ENCODE measurements at places on chromosomes 1 and 21.
A peak's percentile ranks its signal among the peaks of the same experiment; 100 is the strongest.

GRCh38 chr1:15734901-15735300 is 1.2 kb upstream of the SLC25A34 start:
- DNase-seq, result no peak

DNA sequence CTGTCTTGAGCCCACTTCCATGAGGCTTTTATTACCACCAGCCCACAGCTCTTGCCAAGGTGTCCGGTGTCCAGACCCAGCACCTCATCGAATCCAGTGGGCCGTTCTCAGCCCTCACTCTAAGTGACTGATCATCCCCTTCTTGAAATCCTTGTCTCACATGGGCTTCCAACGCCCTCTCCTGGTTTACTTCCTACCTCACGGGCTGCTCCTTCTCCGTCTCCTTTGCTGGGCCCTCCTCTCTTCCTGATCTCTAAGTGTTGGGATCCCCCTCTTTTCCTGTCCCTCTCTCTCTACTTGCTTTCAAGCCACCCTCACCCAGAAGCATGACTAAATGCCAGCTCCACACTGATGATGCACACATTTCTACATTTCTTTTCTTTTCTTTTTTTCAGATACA is 9.0 kb upstream of the RHBG start:
- DNase-seq, result no peak

GRCh38 chr1:206579747-206580437 is 32.4 kb downstream of the EIF2D start:
- DNase-seq, result no peak

DNA sequence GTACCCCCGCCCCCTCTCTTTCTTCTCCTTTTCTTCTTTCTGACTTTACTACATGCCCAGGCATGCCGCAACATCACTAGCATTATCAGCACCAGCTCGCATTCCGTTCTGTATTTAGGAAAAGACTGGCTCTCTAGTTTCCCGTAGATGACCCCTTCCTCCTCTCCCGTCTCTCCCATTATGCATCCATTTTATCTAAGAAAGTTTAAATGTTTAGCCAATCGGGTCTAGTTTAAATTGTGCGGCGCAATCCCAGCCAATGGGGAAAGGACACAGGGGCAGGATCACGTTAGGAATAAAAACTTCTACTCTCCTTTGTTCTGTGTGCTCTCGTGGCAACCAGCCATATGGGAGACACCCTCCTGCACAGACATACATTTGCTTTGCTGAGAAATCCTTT is 2.3 kb upstream of the KRTAP10-7 start:
- DNase-seq, result no peak

GRCh38 chr1:51576923-51577322 is 40.0 kb upstream of the OSBPL9 start:
- no peak for DNase-seq

GRCh38 chr1:151196292-151196800 is 2.0 kb upstream of the PIP5K1A start:
- DNase-seq, result no peak

GRCh38 chr1:40421431-40422384 is 28.6 kb upstream of the ZFP69B start:
- DNase-seq, result no peak

- no peak for DNase-seq
Observed at GRCh38 chr1:51506537-51506936, 12.5 kb downstream of the EPS15 start.

DNA sequence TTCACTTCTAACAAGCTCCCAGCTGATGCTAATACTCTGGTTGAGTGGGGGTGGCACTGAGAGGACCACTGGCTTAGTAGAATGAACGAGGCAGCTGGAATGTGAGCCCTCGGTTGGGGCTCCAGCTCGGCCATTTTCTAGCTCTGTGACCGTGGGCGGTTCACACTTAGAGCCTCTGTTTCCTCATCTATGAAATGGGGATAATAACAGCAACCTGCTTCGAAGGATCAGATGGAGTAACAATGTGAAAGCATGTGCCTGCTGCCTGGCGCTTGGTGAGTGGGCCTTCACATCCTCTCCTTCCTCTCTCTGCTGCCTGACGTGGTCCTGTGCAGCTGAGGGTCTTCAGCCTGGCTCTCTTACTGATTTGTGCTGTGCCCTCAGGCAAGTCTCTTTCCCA is 20.9 kb upstream of the TTC4 start:
- no peak for DNase-seq

DNA sequence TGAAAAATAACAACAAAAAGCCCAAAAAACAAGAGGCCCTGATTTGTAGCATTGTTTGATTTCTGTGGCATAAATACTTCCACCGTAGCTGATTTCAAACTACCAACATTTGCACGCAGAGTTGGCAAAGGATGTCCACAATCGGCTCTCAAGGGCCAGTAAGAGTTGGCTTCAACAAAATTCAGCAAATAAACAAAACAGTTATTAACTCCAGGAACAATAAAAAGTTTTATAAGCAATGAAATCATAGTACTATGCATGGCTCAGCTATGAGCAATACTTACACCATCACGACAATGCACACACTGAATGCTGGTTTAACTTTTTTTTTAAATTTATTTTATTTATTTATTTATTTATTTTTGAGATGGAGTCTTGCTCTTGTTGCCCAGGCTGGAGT is 8.7 kb upstream of the COX20 start:
- DNase-seq, result no peak

- peak; percentile 83 for DNase-seq
Observed at GRCh38 chr1:110605901-110606656, at the start of gene KCNA2. Gene KCNA2, minus strand, starts transcription at chr1:110606358. Its CDS starts 1,576 bp downstream, at chr1:110604782.

DNA sequence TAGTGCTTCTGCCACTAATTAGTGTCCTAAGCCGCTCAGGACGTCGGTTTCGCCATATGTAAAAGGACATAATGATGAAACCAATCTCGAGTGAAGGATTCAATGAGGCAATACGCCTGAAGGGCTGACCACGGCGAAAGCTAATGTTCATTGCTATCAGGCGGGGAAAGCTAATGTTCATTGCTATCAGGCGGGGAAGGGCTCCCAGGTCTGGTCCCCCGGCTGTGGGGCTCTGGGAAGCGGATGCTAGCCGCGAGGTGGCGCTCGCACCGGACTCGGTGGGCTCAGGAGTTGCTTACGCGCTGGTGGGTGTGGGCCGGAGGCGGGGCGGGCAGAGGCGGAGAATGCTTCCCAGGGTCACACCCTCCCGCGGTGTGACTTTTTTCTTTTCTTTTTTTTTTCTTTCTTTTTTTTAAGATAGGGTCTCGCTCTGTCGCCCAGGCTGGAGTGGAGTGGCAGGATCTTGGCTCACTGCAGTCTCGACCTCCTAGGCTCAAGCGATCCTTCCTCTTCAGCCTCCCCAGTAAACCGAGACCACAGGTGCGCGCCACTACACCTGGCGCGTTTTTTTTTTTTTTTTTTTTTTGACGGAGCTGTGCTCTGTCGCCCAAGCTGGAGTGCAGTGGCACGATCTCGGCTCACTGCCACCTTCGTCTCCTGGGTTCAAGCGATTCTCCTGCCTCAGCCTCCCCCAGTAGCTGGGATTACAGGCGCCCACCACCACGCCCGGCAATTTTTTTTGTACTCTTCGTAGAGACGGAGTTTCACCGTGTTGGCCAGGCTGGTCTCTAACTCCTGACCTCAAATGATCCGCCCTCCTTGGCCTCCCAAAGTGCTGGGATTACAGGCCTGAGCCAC is 1.1 kb upstream of the PEAR1 start:
- peak; percentile 85 for DNase-seq

DNA sequence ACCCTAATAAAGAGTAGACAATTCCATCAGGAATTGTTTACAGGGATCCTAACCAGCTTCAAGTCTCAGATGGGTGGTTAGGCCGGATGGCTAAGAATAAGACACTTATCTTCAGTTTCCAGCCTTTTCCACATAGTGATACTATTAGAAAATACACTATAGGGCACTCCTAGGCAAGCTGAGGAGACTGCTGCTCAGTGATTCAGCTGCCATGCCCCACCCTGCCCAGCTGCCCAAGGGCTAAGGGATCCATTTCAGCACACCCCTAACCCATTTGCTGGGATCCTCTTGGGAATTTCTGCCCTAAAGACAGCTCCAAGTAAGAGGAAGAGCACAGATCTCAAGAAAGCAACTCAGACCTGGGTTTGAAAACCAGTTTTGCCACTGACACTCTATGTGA is 31.9 kb downstream of the PLPP3 start:
- DNase-seq, result no peak

DNA sequence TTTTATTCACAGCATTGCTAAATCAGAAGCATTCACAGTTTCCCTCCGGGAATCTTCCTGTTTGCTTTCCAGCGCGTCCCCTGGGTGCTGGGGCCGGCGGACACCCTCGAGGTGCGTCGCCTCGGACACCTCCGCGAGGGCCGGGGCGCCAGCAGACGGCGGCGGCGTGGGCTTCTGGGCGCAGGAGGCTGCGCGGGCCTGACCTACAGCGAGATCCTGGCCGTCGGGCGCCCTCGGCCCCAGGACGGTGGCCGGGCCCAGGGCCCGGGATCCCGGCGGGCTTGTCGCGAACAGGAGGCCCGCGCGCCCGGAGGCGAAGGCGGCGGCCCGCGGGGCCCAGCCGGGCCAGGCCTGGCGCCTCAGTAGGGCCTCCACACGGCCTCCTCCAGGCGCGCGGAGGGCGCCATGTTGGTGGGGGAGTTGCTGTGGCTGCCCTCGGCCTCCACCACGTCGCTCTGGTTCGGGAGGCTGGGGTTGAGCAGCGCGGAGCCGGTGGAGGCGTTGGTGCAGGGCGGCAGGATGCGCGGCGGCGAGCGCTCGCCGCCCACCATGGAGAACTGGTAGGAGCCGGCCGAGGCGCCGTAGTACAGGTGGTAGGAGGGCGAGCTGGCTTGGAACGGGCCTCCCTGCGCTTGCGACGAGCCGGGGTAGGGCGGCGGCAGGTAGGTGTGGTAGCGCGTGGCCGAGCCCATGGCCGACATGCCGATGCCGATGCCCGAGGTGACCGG is 123.1 kb downstream of the CLIC6 start:
- no peak for DNase-seq

- no peak for DNase-seq
Observed at GRCh38 chr1:30103708-30104411, 619.5 kb downstream of the MATN1 start.

- no peak for DNase-seq
Observed at GRCh38 chr1:53237638-53238037, 680 bp downstream of the MAGOH start.

DNA sequence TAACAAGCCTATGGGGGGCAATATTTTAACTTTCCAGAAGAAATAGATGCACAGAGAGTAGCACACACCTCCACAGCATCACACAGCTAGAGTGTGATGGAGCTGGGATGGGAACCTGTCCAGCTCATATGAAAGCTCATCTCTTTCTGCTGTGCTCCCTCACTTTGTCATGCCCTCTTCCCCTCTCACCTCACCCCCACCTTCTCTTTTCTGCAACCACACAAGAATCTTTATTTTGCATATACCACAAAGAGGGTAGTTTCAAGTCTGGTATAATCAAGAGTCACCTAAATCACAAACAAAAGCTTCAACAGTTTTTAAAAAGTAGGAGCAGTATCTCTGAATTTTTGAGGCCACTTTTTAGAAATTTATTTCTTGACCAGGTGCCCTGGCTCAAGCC is 22.6 kb downstream of the FOXD2 start:
- no peak for DNase-seq

- DNase-seq, result no peak
Observed at GRCh38 chr1:117308311-117308916, 58.8 kb upstream of the MAN1A2 start.

GRCh38 chr1:97895278-97895677 is 25.6 kb downstream of the DPYD start:
- no peak for DNase-seq

DNA sequence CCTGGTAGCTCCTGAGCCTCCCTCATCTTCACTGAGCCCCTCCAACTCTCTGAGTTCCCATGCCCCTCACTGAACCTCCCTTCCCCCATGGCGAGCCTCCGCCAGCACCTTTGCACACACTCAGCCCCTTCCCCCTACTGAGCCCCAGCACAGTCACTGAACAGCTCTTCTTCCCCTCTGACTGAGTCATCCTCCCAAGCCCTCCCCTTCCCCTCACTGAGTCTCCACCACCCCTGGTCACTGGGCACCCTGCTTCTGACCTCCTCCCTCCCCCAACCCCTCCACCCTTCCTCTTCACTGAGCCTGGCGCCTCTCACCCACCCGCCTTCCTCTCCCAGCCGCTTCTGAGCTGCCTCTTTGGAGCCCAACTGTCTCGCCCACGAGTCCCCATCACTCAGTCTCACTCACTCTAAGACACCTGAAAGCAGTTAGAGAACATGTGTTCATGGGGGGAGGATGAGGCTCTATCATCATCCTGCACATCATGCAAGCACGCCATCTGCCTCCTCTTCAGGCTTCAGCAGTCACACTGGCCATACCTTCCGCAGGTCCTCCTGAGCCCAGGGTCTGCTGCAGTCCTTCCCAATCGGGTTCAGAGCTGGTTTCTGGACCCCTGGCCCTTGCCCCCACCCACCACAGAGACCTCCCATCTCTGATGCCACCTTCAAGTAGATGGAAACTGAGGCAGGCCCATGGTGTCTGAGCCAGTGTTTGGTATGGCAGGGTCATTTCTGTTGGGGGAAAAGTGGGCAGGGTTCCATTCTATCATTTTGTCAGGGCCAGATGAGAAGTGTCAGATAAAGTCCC is 2.0 kb upstream of the TRNP1 start:
- peak; percentile 16 for DNase-seq

GRCh38 chr1:220274251-220274855 is 2.1 kb upstream of the RAB3GAP2 start:
- DNase-seq, result no peak

- DNase-seq, result no peak
Observed at GRCh38 chr1:17193222-17194132, 11.5 kb upstream of the PADI1 start.

DNA sequence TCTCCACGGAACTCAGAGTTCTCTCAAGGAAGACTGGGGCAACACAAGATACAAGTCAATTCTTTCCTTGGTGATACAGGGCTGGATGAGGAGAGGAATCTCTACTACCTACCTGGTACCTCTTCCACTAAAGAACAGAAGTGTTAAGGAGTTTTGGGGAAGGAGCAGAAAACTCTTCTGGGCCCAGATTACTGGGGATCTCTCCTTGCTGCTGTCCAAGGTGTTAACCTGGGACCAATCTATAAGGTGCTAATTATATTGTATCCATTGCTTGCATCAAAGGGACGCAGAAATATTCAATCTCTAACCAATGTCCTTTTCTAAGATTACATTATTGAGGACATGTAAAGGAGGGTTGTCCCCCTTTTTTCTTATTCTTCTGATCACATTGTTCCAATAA is 1102.5 kb downstream of the AMY1C start:
- DNase-seq, result no peak

- no peak for DNase-seq
Observed at GRCh38 chr1:25072461-25072860, 142.4 kb upstream of the RUNX3 start.

GRCh38 chr1:38940339-38941047 is 1.1 kb downstream of the RHBDL2 start:
- no peak for DNase-seq

GRCh38 chr1:207109004-207109403 is 5.0 kb downstream of the C4BPA start:
- DNase-seq, result no peak

- DNase-seq, result no peak
Observed at GRCh38 chr1:239587066-239587465, 200.7 kb downstream of the CHRM3 start.
